Stomach (tissue), 19 donors: ENCODE measurements at places on chromosomes 7 and 10. TPM values are rescaled to one million over a fixed set of nuclear protein-coding genes. Genes with fewer than 3 reads are reported as not detected.

C1QL3 gene
- total RNA-seq = 0.73 TPM

CPVL gene
- 22.8 TPM for total RNA-seq

MALRD1 gene
- not detected for total RNA-seq

GIMAP4 gene
- total RNA-seq = not detected

GPR37 gene
- 9.2 TPM for total RNA-seq

PRF1 gene
- 1.3 TPM for total RNA-seq

ASB10 gene
- not detected for total RNA-seq

PROSER2 gene
- total RNA-seq = not detected

DNA sequence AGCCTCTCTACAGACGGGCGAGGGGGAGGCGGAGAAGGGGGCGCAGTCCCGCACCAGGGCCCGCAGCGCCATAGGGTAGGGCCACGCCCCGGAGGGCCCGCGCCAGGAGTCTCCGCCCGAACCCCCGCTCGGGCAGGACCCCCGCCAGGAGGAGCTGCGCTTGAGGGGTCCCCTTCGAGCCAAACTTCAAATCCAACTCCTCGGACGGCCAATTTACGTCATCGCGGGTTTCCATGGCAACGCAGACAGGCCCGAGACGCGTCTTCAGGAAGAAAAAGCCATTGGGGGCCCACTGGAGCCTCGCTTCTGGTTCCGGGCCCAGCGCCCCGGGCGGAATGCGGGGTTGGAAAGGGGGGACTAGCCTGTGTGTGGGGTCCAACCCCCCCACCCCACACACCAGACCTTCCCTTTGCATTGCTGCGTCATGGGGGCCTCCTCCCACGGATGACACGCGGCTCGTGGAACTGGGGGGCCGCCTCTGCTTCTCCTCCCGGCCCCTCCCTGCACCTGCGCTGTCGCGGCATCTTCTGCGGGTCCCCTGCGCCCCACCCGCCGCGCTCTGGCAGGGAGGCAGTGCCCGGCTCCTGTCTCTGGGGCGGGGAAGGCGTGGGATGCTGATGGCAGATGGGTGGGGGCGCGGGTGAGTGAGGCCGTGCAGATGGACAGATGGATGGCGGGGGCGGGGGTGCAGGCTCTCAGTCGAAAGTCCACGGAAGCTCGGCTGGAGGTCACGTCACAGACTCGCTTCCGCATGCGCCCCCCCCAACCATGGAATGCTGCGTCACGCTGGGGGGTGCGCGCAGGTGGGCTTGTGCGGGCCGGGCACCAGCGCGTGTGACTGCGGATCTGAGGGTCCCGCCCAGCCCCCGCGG is 1.2 kb downstream of the CALY start:
- H3K27ac ChIP-seq = peak overlapping the region; percentile 32
- peak overlapping the region; percentile 42 for H3K4me3 ChIP-seq
- DNase-seq = peak; percentile 48
- H3K27me3 ChIP-seq = peaks cover 90% of the 10 kb centered on the region

- H3K4me3 ChIP-seq = no peak overlapping the region
- DNase-seq = no peak
- no peaks in the 10 kb centered on the region for H3K36me3 ChIP-seq
- H3K27me3 ChIP-seq = no peaks in the 10 kb centered on the region
Measured at GRCh38 chr10:4437791-4438190, 388.2 kb upstream of the AKR1E2 start.

- no peaks in the 10 kb centered on the region for H3K36me3 ChIP-seq
- H3K27ac ChIP-seq = no peak overlapping the region
- H3K4me3 ChIP-seq = peak overlapping the region; percentile 44
- H3K27me3 ChIP-seq = no peaks in the 10 kb centered on the region
- H3K4me1 ChIP-seq = peaks cover 27% of the 10 kb centered on the region
Measured at GRCh38 chr10:120948889-120949608, 97.9 kb downstream of the WDR11 start.

GRCh38 chr7:112433289-112433688 is 17.0 kb upstream of the IFRD1 start:
- H3K4me3 ChIP-seq = no peak overlapping the region
- no peaks in the 10 kb centered on the region for H3K36me3 ChIP-seq

DNA sequence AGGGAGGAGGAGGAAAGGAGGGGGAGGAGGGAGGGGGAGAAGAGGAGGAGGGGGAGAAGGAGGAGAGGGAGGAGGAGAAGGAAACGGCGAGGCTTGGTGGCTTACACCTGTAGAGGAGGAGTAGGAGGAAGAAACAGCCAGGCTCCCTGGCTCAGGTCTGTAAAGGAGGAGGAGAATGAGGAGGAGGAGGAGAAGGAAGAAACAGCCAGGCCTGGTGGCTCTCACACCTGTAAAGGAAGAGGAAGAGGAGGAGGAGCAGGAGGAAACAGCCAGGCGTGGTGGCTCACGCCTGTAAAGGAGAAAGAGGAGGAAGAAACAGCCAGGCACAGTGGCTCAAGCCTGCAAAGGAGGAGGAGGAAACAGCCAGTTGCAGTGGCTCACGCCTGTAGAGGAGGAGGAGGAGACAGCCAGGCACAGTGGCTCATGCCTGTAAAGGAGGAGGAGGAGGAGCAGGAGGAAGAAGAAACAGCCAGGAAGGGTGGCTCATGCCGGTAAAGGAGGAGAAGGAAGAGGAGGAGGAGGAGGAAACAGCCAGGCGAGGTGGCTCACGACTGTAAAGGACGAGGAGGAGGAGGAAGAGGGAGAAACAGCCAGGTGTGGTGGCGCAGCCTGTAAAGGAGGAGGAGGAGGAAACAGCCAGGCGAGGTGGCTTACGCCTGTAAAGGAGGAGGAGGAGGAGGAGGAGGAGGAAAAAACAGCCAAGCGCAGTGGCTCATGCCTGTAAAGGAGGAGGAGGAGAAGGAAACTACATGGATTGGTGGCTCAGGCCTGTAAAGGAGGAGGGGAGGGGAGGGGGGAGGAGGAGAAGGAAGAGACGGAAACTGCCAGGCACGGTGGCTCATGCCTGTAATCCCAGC is 14.9 kb upstream of the CRCP start:
- peaks cover 14% of the 10 kb centered on the region for H3K4me1 ChIP-seq
- peak; percentile 83 for DNase-seq
- peak overlapping the region; percentile 47 for H3K4me3 ChIP-seq
- H3K27ac ChIP-seq = peak overlapping the region; percentile 88
- H3K27me3 ChIP-seq = no peaks in the 10 kb centered on the region

GRCh38 chr7:55504093-55504859 is 68.0 kb downstream of the VOPP1 start:
- no peak overlapping the region for H3K4me3 ChIP-seq
- H3K36me3 ChIP-seq = peaks cover 19% of the 10 kb centered on the region
- no peaks in the 10 kb centered on the region for H3K4me1 ChIP-seq

GRCh38 chr7:2645274-2645868 is 13.6 kb downstream of the TTYH3 start:
- H3K36me3 ChIP-seq = peaks cover 38% of the 10 kb centered on the region
- no peaks in the 10 kb centered on the region for H3K27me3 ChIP-seq
- H3K27ac ChIP-seq = no peak overlapping the region
- H3K4me1 ChIP-seq = peaks cover 54% of the 10 kb centered on the region
- H3K4me3 ChIP-seq = no peak overlapping the region

- no peaks in the 10 kb centered on the region for H3K4me1 ChIP-seq
- no peak for DNase-seq
- no peak overlapping the region for H3K4me3 ChIP-seq
- no peaks in the 10 kb centered on the region for H3K36me3 ChIP-seq
- H3K27me3 ChIP-seq = no peaks in the 10 kb centered on the region
Measured at GRCh38 chr10:15052121-15052520, 8.4 kb downstream of the OLAH start.

- H3K36me3 ChIP-seq = no peaks in the 10 kb centered on the region
- DNase-seq = no peak
- no peak overlapping the region for H3K27ac ChIP-seq
- H3K27me3 ChIP-seq = no peaks in the 10 kb centered on the region
- H3K4me3 ChIP-seq = no peak overlapping the region
Measured at GRCh38 chr7:47806701-47807103, 141.6 kb downstream of the PKD1L1 start.

- H3K4me3 ChIP-seq = no peak overlapping the region
- H3K27ac ChIP-seq = no peak overlapping the region
- H3K4me1 ChIP-seq = peaks cover 13% of the 10 kb centered on the region
- no peaks in the 10 kb centered on the region for H3K27me3 ChIP-seq
- DNase-seq = peak; percentile 92
- H3K36me3 ChIP-seq = no peaks in the 10 kb centered on the region
Measured at GRCh38 chr10:70742537-70743429, 42.4 kb downstream of the TBATA start.

- H3K4me1 ChIP-seq = peaks cover 26% of the 10 kb centered on the region
- H3K27ac ChIP-seq = no peak overlapping the region
- no peaks in the 10 kb centered on the region for H3K27me3 ChIP-seq
- no peak for DNase-seq
Measured at GRCh38 chr7:151275813-151276577, 27.5 kb upstream of the SMARCD3 start.

DNA sequence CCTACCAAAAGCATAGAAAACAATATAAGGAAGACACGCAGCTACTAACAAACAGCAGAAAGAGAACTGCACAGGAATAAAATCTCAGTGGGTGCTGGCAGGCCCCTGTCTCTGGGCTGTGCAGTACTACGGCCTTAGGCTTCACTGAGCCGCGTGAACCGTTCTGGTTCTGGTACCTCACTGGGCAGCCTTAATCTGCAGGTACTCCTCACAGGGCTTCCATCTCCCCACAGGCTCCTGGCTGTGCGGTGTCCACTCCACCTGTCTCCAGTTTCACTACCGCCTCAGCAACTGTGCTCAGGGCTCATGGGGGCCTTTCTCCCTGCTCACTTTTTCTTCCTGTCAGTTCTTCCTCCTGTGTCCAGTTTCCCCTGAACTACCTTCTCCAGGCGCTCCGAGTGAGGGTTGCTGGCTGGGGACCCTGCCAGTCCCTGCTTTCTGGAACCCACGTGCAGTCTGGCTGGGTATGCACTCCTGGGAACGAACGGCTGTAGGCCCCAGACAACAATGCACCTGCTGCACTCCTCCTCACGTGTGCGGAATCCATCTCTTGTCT is 75.7 kb downstream of the VIPR2 start:
- peak overlapping the region; percentile 64 for H3K27ac ChIP-seq
- DNase-seq = no peak
- no peaks in the 10 kb centered on the region for H3K27me3 ChIP-seq

DNA sequence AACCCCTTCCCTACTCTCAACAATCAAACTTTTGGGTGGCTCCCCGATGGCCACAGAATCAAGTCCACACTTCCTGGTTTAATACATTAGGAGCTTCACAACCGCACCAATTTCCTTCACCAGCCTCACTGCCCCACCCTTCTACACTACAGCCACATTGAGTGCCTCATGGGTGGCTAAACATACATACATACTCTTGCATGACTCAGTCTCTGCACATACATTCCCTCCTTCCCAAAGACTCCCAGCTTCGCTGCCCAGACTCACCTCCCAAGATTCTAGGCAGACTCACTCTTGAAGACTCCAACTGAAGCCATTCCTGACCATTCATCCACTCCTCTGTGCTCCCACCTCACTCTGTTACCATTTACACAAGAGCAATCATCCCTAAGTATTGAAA is 15.9 kb downstream of the VPS41 start:
- peaks cover 30% of the 10 kb centered on the region for H3K36me3 ChIP-seq
- no peak overlapping the region for H3K4me3 ChIP-seq
- no peak overlapping the region for H3K27ac ChIP-seq
- peak; percentile 28 for DNase-seq
- H3K27me3 ChIP-seq = no peaks in the 10 kb centered on the region
- no peaks in the 10 kb centered on the region for H3K4me1 ChIP-seq

DNA sequence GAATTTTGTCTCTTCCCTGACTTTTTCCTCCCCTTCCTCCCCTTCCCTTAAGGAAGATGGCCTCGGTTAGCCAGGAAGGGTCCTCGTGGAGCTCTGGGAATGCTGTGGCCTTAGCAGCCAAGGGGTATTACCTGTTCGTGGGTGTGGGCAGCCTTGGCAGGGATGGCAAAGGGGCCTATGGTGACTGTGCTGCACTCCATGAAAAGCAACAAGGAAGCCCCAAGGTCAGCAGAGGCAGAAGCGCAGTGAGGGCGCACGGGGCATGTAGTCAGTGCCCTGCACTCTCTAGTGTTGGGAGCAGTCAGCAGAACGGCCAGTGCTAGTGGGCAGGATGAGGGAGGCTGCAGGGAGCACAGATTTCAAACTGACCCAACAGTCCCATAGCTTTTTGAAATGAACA is 191.8 kb downstream of the ADARB2 start:
- H3K4me1 ChIP-seq = no peaks in the 10 kb centered on the region
- H3K27me3 ChIP-seq = no peaks in the 10 kb centered on the region

DNA sequence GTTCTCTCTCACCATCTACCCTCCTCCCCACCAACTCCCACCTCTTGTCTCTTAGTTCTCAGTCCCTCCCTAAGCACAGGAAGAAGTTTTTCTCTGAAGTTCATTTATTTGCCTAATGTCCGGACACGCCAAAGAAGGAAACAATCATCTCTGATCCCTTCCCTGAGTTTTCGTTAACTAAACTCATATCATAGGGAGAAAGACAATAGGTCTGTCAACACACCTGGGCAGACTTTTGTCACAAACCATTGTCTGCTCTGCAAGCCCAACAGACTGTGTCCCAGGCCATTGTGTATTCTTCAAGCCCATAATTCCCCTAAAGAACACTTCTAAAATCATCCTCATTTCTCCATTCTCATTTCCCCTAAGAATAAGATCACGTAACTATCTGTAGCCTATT is 691.0 kb upstream of the MBL2 start:
- no peaks in the 10 kb centered on the region for H3K27me3 ChIP-seq
- DNase-seq = no peak
- no peaks in the 10 kb centered on the region for H3K4me1 ChIP-seq
- H3K4me3 ChIP-seq = no peak overlapping the region
- H3K36me3 ChIP-seq = no peaks in the 10 kb centered on the region
- H3K27ac ChIP-seq = no peak overlapping the region

DNA sequence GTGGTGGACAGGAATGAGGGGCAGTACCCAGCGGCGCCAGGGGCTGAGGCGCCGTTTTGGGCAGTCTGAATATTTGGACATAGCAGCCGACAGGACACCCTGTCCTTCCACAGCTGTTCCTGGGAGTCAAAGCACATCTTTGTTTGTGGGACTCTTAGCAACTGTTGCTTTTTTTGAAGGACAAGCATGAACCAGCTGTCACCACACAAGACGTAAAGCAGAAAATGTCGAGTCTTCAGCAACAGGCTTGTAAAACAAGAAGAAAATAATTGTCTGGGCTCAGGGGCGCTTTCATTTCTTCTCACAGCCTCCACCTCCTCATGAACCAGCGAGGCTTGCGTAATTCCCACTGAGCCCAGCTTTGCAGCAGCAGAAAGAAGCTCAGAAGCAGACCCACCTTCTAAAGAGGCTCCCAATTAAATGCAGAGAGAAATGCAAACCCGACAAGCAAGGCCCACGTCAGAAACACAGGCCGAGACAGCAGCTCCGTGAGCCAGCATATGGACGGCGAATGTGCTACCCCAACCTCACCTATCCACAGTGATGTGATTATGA is 68.9 kb upstream of the DNAAF5 start:
- no peak for DNase-seq
- H3K4me1 ChIP-seq = no peaks in the 10 kb centered on the region
- no peak overlapping the region for H3K4me3 ChIP-seq
- no peaks in the 10 kb centered on the region for H3K36me3 ChIP-seq

- DNase-seq = no peak
- peaks cover 4% of the 10 kb centered on the region for H3K27me3 ChIP-seq
- H3K36me3 ChIP-seq = no peaks in the 10 kb centered on the region
- no peaks in the 10 kb centered on the region for H3K4me1 ChIP-seq
- no peak overlapping the region for H3K27ac ChIP-seq
Measured at GRCh38 chr7:32410545-32410944, 79.6 kb downstream of the LSM5 start.
